ENCODE measurements at places on chromosomes 7 and 10.

GRCh38 chr10:22244001-22244400 lies 26.2 kb upstream of the EBLN1 start:
- DNase-seq, result no peak

DNA sequence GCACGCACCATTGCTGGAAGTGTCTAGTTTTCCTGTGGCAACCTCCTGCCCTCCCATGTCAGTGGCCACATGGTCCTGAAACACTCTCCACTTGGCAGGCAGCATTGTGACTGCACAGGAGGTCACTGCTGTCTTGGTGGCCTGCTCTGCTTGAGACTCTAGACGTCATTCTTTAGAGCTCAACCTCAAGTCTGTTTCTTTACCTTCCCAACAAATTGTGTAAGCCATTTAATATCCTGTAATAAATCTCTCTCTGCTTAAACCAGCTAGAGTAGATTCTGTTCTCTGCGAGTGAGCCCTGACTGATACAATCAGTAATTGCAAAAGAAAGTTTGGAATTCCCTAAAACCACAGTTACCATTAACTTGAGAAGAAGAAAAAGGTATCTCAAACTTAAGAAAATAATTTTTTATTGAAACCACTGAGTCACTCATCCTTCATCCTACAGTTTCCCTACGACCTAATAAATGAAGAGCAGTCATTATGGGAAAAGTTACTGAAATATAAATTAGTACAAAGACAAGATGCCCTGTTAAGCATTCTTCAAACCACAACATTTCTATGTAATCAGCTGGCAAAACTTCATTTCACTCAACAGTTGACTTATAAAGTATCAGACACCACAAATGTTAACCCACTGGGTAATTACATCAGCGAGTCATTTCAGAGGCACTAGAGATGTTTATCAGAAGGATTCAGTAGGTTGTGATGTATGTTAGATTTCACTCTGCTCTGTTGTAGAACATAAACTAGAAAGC lies 18.0 kb downstream of the SLC25A13 start:
- no peak for DNase-seq

DNA sequence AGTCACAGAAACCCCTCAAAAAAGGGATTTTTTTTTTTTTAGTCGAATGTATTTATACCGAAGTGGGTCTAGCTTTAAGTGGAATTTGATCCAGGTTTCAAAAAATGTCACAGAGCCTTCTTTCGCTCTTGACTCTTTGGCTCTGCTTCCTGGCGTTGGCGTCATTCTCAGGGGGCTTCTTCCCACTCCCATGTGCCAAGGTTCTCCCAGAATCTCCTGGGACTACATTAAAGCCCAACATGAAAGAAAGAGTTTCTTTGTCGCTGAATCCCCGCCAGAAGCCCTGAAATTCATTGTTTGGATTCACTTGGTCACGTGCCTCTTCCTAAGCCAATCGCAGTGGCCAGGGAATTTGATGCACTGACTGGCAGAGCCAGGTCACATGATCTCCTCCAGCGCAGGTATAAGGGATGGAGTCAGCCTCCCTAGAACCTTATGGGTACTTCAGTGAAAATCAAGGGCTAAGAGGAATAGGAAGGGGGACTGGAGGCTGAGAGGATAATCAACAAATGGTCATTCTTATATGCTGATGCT lies 101.2 kb downstream of the RPS24 start:
- DNase-seq, result no peak

GRCh38 chr7:137774793-137775201 lies 72.0 kb downstream of the DGKI start:
- DNase-seq, result no peak

DNA sequence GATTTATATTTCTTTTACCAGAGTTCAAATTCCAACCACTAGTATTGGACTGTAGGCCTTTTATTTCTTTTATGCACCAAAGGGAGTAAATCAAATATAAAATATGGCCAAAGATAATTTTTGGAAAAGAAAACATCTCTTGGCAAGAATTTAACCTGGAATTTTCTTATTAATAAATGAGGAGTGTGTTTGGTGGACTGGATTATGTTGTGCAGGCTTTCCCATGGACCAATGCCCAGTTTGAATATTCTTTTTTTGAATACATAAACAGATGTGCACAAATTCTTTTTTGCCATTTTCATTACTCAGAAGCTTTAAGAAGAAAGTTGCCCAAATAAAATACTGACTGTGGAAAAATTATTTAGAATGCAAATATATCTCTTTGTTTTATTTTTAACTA lies 22.1 kb upstream of the PRKG1 start:
- DNase-seq, result no peak

DNA sequence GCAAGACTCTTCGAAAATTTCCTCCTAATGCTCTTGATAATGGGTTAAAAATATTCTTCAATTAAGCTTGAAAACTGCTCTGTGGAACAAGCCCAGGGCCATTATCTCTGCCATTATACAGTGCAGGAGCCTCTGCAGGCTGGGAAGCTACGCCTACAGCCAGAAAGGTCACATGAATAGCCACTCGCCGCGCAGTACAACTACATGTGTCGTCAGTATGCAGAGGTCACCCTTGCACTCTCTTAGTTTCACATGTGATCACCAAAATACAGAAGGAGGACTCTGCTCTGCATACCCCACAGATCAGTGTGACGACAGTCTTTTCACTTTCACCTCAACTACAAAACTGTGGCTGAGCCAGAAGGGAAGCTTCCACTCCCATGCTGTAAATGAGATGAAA lies 141.8 kb upstream of the C1QL3 start:
- DNase-seq, result no peak

DNA sequence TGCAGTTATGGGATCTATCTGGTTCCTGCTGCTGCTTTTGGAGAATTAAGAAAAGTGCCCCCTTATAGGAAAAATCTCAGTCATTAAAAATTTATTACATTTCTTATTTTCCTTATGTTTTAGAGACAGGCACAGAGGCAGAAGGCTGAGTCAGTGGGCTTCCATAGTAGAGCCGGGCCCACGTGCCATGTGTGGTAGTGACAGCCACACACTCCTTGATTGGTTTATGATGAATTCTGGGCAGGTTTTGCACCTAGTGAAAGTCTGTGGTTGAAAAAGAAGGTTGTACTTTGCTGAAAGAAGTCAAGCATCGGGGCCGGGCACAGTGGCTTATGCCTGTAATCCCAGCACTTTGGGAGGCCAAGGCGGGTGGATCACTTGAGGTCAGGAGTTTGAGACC lies 109.9 kb downstream of the FANK1 start:
- DNase-seq, result no peak

DNA sequence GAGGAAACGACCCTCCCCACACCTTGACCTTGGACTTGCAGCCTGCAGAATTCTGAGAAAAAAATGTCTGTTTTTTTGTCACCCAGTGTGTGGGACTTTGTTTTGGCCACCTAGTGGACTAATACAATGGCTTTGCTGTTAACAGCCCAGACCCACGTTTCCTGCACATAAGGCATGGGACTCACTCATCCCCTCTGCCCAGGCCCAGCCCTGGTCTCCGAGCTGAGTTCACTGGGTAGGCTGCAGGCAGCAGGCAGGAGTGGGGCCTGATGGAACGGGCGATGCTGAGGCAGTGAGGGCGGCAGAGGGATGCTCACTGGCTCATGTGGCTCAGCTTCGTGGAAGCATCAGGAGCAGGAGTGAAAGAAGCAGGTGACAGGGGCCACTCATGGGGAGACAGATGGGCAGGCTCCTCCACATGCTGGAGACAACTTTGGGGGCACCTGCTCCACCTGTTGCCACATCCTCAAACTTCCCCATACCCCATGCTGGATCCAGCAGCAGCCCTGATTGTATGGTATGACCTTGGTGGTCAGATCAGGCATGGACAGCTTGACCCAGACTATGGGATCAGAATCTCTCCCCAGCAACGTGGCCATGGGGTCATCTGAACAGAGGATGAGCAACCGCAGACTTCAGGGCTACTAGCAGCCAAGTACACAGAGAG lies 65.8 kb upstream of the ANTXRL start:
- DNase-seq, result no peak

- DNase-seq, result no peak
These were observed 135.9 kb downstream of the PTPN20 start for GRCh38 chr10:47047127-47047504.

GRCh38 chr7:152341039-152341913 lies 94.5 kb downstream of the KMT2C start:
- no peak for DNase-seq

DNA sequence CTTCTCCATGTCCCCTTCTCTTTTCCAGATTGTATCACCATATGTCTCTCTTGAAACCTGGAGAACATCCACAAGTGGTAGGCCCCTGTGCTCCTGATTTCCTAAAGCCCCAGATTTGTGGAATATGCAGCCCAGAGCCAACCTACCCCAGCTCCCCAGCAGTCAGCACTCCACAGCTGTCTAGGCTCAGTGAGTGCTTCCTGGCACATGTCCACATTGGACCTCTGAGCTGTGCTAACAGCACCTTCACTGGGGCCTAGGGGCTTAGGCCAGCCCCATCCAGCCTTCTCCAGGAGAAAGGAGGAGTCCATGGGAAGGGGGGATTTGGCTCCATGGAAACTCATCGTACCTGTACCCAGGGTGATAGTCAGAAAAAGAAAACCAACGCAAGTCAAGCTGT lies 192.7 kb downstream of the FGFR2 start:
- no peak for DNase-seq

GRCh38 chr7:115010441-115010820 lies 88.5 kb downstream of the MDFIC start:
- no peak for DNase-seq

DNA sequence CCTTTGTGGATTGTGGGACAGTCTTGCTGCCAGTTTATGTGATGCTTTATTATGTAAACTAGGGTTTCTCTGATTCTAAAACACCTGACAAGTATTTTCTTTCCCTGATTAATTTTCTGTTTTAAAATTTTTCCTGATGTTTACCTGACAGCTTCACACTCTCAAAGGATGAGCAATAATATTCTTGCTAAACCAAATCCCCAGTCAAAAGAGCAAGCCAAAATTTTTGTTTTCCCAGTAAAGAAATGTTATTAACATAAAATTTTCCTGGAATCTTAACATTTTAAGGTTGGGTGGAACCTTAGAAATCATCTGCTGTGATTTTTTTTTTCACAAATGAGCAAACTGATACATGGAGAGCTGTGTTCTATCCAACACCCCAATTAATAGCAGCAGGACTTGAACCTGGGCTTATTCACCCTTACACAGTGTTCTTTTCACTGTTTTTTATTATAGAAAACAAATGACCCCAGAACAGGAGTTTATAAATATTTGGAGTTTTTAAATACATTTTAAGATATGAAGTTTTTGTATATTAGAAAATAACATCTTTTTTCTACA lies 185.2 kb upstream of the VIPR2 start:
- DNase-seq, result no peak

- no peak for DNase-seq
These were observed 489.2 kb downstream of the ZNF33B start for GRCh38 chr10:42149027-42149700.

GRCh38 chr7:132225216-132226030 lies 350.8 kb downstream of the PLXNA4 start:
- no peak for DNase-seq

DNA sequence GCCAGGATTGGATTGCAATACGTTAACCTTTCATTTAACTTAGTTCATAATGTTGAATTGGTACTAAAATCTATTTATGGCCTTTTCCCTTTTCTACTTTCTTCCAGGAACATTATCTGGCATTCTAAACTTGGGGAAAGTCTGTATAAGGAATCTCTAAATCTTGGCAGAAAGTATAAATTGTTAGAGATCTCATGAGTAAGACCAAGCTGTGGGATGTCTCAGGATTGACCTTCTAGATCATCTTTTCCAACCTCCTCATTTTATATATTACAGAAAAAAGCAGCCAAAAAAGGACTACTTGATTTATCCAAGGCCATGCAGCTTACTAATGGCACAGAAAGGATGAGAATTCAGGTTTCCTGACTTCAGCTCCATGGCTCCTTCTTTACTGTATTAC lies 598.3 kb downstream of the INHBA start:
- no peak for DNase-seq

DNA sequence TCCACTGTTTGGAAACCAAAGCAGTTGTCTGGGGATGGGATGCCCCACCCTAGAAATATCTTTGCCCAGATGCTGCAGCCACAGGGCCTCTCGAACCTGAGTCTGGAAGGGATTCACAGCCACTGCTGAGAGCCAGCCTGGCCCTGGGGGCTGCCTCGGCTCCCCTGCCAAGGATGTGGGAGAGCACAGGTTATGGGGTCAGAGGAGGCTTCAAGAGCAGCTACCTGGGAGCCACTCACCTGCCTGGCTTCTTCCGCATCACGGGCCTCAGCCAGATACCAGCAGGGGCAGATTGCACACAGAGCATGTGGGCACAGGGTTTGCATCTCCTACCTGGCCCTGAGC lies 5.4 kb upstream of the PWWP2B start:
- DNase-seq, result no peak

- no peak for DNase-seq
These were observed 347.2 kb downstream of the CALN1 start for GRCh38 chr7:72064916-72065315.

DNA sequence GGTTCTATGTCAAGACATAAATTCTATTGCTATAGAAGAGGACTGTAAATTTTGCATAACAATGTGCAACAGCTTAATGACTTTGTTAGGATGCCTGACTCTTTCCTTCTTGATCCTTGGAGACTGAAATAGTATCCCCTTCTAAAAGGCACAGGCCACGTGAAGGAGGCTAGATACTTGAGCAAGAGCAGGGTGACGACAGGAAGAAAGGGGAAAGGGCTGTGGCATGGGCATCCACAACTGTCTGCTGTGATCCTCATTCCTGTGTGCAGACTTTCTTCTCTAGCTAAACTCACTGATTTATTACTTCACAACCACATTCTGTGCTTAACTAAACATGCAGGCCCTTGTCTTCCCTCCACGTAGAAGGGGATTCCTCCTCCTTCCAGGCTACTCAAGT lies 1111.8 kb upstream of the C7orf33 start:
- DNase-seq, result no peak

Measured in activated T-helper 1 cell treated with Interleukin-2 at 50 U/mL for 16 hours (primary cell).